ENCODE measurements at places on chromosomes 12 and 14.
A peak's percentile ranks its signal among the peaks of the same experiment; 100 is the strongest.

- no peak overlapping the region for H3K4me3 ChIP-seq
- no peak overlapping the region for H3K27ac ChIP-seq
- H3K36me3 ChIP-seq: no peaks in the 10 kb centered on the region
- no peaks in the 10 kb centered on the region for H3K4me1 ChIP-seq
- no peaks in the 10 kb centered on the region for H3K27me3 ChIP-seq
- no peak for DNase-seq
These were observed 312.1 kb downstream of the SEC23A start for GRCh38 chr14:38790916-38791315.

- no peaks in the 10 kb centered on the region for H3K36me3 ChIP-seq
- no peaks in the 10 kb centered on the region for H3K27me3 ChIP-seq
- no peak overlapping the region for H3K27ac ChIP-seq
- no peak for DNase-seq
- no peaks in the 10 kb centered on the region for H3K4me1 ChIP-seq
- no peak overlapping the region for H3K4me3 ChIP-seq
These were observed 486.2 kb downstream of the NAV3 start for GRCh38 chr12:78316631-78317468.

GRCh38 chr12:64782191-64782876 lies 23.1 kb upstream of the GNS start:
- H3K36me3 ChIP-seq: no peaks in the 10 kb centered on the region
- peaks cover 66% of the 10 kb centered on the region for H3K27me3 ChIP-seq
- no peak for DNase-seq
- peaks cover 11% of the 10 kb centered on the region for H3K4me1 ChIP-seq

DNA sequence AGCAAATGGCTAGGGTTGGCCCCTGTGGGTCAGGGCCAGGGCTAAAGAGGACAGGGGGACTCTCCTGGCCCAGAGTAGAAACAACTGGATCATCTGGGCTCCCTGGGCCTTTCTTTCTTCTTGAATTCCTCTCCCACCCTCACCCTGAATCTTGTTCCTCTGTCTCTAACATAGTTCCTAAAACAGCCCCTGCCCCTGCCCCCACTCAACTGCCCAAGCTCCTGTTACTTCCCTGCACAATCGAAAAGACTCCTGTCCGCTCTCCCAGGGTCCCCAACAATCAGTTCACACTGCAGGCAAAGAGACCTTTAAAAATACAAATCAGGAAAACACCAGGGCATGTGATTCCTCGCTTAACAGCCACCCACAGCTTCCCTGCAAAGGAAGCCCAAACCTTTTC lies 18.0 kb upstream of the ANKRD33 start:
- H3K27ac ChIP-seq: no peak overlapping the region
- H3K36me3 ChIP-seq: no peaks in the 10 kb centered on the region
- no peak for DNase-seq
- no peak overlapping the region for H3K4me3 ChIP-seq
- H3K4me1 ChIP-seq: peaks cover 3% of the 10 kb centered on the region

- H3K4me1 ChIP-seq: peaks cover 24% of the 10 kb centered on the region
- no peak for DNase-seq
- no peaks in the 10 kb centered on the region for H3K36me3 ChIP-seq
- H3K4me3 ChIP-seq: peak within 1 kb of the TSS; percentile 49
- no peak within 1 kb of the TSS for H3K27ac ChIP-seq
- H3K27me3 ChIP-seq: peaks cover 66% of the 10 kb centered on the region
These were observed at the start of gene CD9 for GRCh38 chr12:6200256-6201212. CD9 (plus strand) TSS chr12:6200400; CDS start chr12:6200500, 100 bp downstream.

DNA sequence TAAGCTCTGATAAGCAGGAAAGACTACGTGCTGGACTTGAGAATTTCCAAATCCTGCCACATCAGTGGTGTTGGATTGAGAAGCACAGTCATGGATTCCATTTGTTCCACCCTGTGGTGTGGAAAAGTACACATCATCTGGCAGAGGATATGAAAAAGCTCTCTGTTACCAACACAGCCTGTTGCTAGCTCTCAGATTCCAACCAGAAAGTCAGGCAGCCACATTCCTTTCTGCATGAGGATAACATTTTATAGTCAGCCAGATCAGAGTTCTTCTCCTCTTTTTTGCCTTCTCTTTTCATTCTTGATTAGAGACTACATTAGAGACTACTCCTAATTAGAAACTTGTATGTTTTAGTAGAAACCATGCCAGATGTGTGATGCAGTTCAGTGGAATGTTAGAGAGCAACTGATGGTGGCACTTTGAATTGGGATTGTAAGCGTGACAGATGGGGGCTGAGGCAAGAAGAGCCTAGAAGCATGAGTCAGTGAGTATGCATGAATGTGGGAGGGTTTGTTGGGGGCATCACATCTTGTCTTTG lies 61.2 kb upstream of the STXBP6 start:
- no peak overlapping the region for H3K27ac ChIP-seq
- peaks cover 4% of the 10 kb centered on the region for H3K27me3 ChIP-seq
- H3K4me3 ChIP-seq: no peak overlapping the region
- no peak for DNase-seq
- no peaks in the 10 kb centered on the region for H3K4me1 ChIP-seq

GRCh38 chr12:110560048-110560447 lies 23.1 kb downstream of the PPTC7 start:
- peaks cover 34% of the 10 kb centered on the region for H3K4me1 ChIP-seq
- DNase-seq: no peak

GRCh38 chr14:98785578-98785977 lies 486.4 kb downstream of the BCL11B start:
- no peaks in the 10 kb centered on the region for H3K36me3 ChIP-seq
- H3K27ac ChIP-seq: no peak overlapping the region
- DNase-seq: no peak

GRCh38 chr14:71270111-71270510 lies 362.9 kb downstream of the PCNX1 start:
- peaks cover 42% of the 10 kb centered on the region for H3K4me1 ChIP-seq
- no peak overlapping the region for H3K27ac ChIP-seq
- H3K36me3 ChIP-seq: peaks cover 43% of the 10 kb centered on the region
- H3K4me3 ChIP-seq: no peak overlapping the region

DNA sequence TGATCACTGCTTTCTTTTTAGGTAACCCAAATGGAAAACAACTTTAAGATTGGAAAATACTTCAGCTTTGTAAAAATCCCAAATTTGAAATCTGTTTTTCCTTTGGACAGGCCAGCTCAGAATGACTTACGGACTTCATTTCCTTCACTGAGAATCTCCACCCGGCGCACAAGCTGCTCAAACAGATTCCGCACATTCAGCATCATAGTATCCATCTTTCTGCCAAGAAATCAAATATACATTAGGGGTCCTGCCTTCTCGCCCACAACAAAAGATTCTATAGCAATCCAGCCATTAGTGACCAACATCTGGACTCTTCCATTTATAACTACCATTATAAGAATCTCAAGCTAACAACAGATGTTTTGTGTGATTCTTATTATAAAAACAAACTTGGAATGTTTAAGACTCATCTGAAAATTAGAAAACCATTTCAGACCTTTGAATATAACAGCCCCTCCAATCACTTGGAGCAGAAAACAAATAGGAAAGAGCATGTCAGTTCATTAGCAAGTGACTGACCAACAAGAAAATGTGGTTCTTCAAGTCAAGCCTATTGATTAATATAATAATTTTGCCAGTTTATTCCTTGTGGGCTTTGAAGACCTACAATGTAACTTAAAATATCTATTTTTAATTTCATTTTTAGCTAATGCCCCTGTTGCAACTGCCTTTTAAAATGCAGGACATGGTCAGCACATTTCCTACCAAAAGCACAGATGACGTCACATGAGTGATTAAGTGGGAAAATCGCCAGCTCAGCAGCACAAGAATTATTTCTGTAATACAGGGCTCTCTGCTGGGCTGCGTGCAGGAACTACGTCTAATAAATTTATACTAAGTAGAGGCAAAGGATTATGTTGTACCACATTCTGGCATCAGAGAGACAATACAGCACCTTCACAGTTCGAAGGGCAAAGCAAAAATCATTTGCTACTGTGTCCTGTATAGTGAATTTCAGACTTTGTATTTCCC lies 8.5 kb downstream of the RACGAP1 start:
- H3K36me3 ChIP-seq: peaks cover 42% of the 10 kb centered on the region
- no peak overlapping the region for H3K27ac ChIP-seq
- peaks cover 36% of the 10 kb centered on the region for H3K4me1 ChIP-seq
- no peak overlapping the region for H3K4me3 ChIP-seq

Data from activated CD8-positive, alpha-beta memory T cell treated with anti-CD3 and anti-CD28 coated beads, Interleukin-2, amount 10 ng/mL, durations not matched to agents 7 days and 5 days (primary cell).